ENCODE measurements at places on chromosomes 2 and 18. TPM values are rescaled to one million over a fixed set of nuclear protein-coding genes. Genes with fewer than 3 reads are reported as not detected.
A peak's percentile ranks its signal among the peaks of the same experiment; 100 is the strongest.

KIF5C gene
- total RNA-seq = 53.0 TPM

ABCG8 gene
- total RNA-seq = not detected

DNA sequence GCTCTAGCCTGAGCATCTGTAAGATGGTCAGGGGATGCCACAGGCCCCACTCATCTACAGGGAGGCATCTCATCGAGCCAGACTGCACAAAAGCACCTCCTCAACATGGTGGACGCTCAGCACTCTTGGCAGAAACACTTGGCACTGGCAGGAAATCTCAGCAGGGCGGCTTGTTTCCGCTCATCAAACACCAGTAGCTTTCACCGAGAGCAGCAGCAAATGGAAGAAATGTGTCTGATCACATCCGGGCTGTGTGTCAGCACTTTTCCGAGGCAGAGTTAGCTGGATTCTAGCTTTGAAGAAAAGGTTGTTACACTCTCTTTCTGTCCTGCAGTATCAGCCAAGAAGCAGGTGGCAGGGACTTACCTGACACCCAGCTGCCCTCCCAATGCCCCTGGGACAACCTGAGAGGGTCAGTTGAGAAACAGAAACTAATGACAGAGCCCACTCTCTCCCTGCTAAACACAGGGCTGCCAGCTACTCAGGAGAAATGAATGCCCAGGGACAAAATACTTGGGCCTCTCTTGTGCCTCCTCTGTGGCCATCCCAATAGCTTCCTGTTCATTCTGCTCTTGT is 68.9 kb upstream of the FZD7 start:
- no peak overlapping the region for H3K4me3 ChIP-seq
- no peaks in the 10 kb centered on the region for H3K36me3 ChIP-seq
- no peak overlapping the region for H3K27ac ChIP-seq
- peaks cover 61% of the 10 kb centered on the region for H3K4me1 ChIP-seq

PRKAG3 gene
- not detected for total RNA-seq

RETSAT gene
- total RNA-seq = 13.3 TPM

DNA sequence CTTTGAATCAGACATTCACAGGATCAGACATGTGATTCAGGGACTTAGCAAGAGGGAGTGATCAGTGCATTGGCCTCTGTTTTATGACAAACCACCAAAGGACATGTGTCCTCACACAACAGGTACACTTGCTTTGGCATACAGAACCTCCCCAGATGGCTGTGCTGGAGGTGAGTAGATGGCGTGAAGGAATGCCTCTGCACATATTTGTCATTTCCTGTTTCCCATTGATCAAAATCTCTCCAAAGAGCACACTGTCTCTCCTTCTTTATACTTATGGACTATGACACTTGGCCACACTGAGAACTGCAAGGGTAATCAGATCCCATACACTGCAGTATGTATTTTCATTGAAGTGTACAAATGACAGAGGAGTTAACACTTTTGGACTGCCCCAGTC is 927.6 kb downstream of the TSN start:
- H3K27ac ChIP-seq = no peak overlapping the region
- H3K27me3 ChIP-seq = no peaks in the 10 kb centered on the region
- no peak overlapping the region for H3K4me3 ChIP-seq
- DNase-seq = no peak
- H3K4me1 ChIP-seq = no peaks in the 10 kb centered on the region
- H3K36me3 ChIP-seq = no peaks in the 10 kb centered on the region

DNA sequence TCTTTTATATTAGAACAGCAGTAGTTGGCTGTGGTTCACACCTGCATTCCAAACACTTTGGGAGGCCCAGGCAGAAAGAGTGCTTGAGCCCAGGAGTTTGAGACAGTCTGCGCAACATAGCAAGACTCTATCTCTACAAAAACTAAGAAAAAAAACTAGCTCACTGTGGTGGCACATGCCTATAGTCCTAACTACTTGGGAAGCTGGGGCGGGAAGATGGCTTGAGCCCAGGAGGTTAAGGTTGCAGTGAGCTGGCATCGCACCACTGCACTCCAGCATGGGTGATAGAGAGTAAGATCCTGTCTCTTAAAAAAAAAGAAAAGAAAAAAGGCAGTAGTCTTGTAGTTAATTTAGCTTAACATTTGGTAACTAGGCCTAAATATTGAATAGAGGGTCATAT is 136.6 kb downstream of the AGPS start:
- no peak overlapping the region for H3K27ac ChIP-seq
- no peak for DNase-seq
- no peak overlapping the region for H3K4me3 ChIP-seq
- H3K36me3 ChIP-seq = no peaks in the 10 kb centered on the region
- no peaks in the 10 kb centered on the region for H3K27me3 ChIP-seq

SERPINB4 gene
- total RNA-seq = not detected

DNA sequence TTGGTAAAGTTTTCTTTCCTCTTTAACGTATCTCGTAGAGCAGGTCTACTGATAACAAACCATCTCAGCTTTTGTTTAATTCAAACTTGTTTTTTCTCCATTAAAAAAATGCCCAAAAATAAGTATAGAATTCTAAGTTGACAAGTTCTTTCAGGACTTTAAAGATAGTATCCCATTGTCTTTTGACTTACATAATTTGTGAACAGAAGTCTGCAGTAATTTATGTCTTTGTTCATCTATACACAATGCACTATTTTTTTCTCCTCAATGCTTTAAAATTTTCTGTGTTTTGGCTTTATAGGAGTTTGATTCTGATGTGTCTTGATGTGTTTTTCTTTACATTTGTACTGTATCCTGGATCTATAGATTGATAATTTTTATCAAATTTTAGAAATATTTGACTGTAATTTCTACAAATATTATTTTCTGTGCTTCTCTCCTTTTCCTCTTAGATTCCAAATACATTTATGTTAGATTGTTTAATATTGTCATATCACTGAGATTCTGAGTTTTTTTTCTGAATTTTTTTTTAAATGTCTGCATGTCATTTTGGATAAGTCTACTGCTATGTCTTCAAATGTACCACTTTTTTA is 143.3 kb downstream of the FTCDNL1 start:
- no peaks in the 10 kb centered on the region for H3K36me3 ChIP-seq
- H3K4me3 ChIP-seq = no peak overlapping the region

DNA sequence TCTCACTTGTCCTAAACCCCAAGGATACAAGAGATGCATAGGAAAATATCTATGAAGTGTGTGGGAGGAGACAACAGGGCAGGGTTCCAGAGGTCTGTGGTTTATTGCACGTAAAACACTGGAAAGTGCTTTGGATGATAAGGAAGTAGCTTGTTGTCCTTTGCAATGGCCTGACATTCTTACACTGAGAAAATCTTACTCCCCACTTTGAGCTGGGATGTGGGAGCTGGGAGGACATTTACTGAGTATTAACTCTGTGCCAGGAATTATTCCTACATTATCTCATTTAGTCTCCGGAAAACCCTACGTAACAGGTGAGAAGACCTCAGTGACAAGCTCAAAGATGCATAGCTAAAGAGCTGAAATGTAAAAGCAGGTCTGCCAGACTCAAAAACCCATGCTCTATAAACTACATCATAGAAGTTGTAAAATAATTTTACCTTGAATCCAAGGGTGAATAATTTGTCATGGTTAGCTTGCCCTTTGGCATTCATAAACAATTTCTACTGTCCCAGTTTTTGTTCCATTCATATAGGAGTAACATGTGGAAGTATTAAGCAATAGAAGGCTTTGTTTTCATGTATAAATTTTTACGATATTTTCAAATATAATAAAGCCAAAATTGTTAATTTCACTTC is 9.2 kb upstream of the GALNT3 start:
- no peak overlapping the region for H3K4me3 ChIP-seq
- no peak overlapping the region for H3K27ac ChIP-seq
- no peaks in the 10 kb centered on the region for H3K4me1 ChIP-seq
- DNase-seq = no peak
- H3K36me3 ChIP-seq = no peaks in the 10 kb centered on the region

DNA sequence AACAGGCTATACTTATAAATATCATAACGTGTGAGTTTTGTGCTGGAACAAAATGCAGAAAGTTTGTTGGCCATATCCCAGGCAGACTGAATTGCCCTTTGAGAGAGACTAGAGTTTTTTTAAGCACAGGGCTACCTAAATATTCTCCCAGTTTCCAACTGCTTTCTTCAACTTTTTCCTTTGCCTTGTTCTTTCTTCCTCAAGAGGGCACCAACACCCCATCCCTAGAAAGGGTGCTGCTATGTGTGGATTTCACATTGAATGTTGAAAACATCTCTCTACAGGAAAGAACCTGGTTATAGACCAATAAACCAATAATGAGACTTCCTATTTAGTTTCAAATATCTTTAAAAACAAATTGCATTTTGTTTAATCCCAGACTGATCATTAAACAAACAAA is 87.9 kb downstream of the ICOS start:
- peaks cover 4% of the 10 kb centered on the region for H3K4me1 ChIP-seq
- no peak overlapping the region for H3K27ac ChIP-seq
- H3K36me3 ChIP-seq = no peaks in the 10 kb centered on the region
- H3K4me3 ChIP-seq = no peak overlapping the region
- no peaks in the 10 kb centered on the region for H3K27me3 ChIP-seq
- DNase-seq = peak; percentile 50

DNA sequence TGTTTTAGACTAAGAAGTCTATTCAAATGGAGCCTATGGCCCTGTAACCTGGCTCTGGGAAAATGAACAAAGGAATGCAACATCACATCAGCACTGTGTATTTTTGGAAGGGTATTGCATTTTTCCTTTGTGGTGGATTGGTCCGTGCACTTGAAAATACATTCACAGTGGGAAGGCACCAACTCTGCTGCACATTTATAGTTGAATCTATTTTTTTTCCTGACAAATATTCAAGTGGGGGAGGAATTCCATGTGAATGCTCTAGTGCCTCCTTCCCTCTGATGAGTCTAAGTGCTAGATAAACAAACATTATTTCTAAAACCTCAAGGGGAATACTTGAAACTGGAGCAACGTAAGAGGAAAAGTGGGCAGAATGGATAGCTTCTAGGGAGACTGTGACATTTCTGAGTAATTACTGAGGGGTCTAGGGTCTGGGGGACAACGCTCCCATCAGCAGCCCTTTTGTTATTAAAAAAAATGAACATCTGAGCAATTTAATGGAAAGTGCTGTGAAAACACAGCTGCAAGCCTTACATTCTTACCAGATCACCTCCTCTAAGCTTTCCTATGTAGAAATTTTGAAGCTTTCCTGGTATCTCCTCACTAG is 208.2 kb downstream of the SLC8A1 start:
- H3K36me3 ChIP-seq = no peaks in the 10 kb centered on the region
- no peak overlapping the region for H3K4me3 ChIP-seq
- H3K27me3 ChIP-seq = no peaks in the 10 kb centered on the region
- H3K27ac ChIP-seq = no peak overlapping the region
- peaks cover 13% of the 10 kb centered on the region for H3K4me1 ChIP-seq
- no peak for DNase-seq

DNA sequence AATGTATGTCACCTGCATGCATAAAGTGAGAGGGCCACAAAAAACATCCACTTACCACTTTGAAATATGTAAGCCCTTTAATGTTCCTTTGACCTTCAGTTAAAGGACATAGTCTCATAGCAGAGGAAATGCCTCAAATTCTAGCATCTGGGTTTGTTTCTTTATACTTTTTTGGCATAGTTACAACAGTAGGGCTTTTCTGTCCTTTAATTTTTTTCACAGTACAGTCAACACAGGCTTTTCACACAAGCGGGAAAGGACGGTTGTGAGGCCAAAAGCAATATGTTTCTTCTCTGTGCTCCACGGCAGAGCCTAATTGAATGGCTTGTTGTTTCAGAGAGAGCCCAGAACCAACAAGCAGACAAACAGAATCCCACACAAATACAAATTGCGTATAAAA is 57.6 kb downstream of the CRIM1 start:
- H3K27ac ChIP-seq = no peak overlapping the region
- H3K27me3 ChIP-seq = no peaks in the 10 kb centered on the region
- no peaks in the 10 kb centered on the region for H3K36me3 ChIP-seq
- DNase-seq = no peak
- peaks cover 18% of the 10 kb centered on the region for H3K4me1 ChIP-seq

GRCh38 chr2:98127229-98127989 is 40.4 kb downstream of the VWA3B start:
- H3K36me3 ChIP-seq = no peaks in the 10 kb centered on the region
- DNase-seq = no peak

DNA sequence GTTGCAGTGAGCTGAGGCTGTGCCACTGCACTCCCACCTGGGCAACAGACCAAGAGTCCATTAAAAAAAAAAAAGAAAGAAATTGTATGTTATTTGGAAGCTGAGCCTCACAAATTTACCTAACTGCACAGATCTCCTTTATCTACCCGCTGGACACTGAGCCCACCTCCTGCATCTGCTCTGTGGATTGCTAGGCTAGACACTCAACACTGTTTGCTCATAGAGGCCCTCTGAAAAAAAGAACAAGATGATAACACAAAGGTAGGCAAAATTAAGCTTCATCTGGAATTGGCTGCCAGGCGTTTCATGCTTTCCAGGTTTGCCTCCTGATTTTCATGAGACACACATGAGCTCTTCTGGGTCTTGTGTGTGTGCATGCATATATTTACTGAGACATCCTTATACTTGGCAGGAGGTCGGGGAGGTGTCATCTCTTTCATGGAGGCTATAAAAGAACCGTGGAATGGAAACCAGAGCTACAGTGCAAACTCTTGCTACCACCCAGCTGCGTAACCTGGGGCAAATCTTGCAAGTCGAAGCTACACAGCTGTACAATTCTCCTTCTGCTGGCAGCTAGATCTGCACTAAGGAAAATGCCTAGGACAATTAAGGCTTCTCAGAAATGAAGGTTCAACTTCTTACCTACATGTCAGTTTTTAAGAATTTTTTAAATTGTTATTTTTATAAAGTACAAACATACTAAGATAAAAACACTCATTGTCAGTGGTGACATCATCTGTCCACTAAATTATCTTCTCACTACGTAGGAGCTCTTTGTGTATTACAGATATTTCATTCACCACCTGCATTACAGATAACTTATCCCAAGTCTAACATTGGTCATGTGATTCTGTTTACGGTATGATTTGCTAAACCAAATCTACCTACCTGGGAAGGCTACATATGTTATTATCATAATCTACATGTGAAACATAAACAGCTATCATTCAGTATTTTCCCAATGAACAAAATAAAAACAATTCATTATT is 63.1 kb downstream of the CABYR start:
- no peak for DNase-seq
- H3K27me3 ChIP-seq = no peaks in the 10 kb centered on the region
- no peaks in the 10 kb centered on the region for H3K4me1 ChIP-seq
- H3K27ac ChIP-seq = no peak overlapping the region

DNA sequence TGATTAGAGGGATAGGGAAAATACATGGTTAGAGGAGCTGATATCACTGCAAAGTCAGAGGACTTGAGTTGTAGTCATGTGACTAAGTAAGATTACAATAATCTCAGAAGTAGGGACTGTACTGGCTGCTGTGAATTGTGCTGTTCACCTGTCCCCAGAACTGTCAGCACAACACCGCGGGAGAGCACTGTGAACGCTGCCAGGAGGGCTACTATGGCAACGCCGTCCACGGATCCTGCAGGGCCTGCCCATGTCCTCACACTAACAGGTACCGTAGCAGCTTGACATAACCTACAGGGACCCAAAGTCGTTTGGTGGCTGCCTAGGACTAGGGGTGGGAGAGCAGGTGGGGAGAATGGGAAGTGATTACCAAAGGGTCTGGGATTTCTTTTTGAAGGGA is 132.8 kb upstream of the TTC39C start:
- no peak for DNase-seq
- H3K4me1 ChIP-seq = peaks cover 13% of the 10 kb centered on the region
- H3K4me3 ChIP-seq = no peak overlapping the region
- no peak overlapping the region for H3K27ac ChIP-seq
- no peaks in the 10 kb centered on the region for H3K27me3 ChIP-seq

- H3K36me3 ChIP-seq = no peaks in the 10 kb centered on the region
- no peak overlapping the region for H3K4me3 ChIP-seq
- no peak overlapping the region for H3K27ac ChIP-seq
- no peaks in the 10 kb centered on the region for H3K27me3 ChIP-seq
Observed at GRCh38 chr2:62234755-62235655, 39.1 kb downstream of the B3GNT2 start.
